CD4-positive, alpha-beta T cell (primary cell): ENCODE measurements at places on chromosomes 6 and 20.

- DNase-seq = peak; percentile 41
These were observed 38.4 kb upstream of the OCSTAMP start for GRCh38 chr20:46588532-46589511.

- DNase-seq = no peak
These were observed 236.2 kb downstream of the GRM1 start for GRCh38 chr6:146265056-146265455.

DNA sequence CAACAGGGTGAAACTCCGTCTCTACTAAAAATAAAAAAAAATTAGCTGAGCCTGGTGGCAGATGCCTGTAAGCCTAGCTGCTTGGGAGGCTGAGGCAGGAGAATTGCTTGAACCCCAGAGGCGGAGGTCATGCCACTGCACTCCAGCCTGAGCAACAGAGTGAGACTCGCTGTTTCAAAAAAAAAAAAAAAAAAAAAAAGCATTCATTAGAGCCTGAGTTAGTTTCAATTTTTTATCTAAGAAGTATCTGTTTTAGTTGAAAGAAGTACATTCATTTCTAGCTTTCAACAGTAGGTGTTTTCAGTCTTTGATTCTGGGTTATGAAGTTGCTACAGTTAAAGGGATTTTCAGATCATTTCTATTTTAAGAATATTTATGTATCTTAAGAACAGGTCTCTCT, 42.2 kb downstream of the ZNF292 start:
- no peak for DNase-seq

DNA sequence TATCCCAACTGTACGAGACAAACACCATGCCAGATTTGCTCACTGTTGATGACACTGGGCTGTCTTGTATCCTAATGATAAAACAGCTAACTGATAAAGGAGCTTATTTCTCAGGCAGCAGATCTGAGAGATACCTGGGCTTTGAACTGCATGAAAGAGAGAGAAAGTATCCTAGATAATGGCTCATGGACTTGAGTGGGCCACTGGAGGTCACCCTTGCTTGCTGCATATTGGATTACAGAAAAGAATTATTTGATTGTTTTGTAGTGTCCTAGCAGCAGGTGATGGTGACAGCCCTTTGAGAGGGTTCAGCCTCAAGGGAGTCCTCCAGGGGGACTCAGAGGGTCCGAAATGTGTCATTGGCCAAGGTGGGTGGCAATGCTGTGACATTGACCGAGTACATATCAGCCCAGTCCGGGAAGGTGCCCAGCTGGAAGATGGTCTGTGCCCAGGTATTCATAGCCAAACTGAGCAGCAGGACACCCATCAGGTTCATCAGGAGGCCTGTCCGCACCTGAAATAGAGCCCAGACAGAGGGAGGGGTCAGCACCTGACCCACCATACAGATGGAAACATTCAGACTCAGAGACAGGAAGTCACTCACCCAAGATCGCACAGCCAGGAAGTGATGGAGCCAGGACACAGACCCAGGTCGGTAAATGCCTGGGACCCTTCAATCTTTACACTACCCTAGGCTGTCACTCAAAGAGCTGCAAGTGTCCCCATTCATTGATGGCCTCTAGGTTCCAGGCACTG, 9.4 kb upstream of the OCSTAMP start:
- DNase-seq = no peak

DNA sequence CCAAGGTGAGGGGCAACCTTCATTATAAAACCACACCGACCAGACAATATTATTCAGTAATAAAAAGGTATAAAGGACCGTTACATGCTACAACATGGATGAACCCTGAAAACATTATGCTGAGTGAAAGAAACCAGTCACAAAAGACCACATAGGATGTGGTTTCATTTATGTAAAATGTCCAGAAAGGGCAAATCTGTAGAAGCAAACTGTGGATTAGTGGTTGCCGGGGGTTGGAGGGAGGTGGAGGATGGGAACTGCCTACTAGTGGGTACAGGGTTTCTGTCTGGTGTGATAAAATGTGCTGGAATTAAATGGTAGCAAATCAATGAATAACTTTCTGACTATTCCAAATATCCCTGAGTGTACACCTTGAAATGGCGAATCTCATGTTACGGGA, 10.2 kb upstream of the PRND start:
- DNase-seq = no peak

DNA sequence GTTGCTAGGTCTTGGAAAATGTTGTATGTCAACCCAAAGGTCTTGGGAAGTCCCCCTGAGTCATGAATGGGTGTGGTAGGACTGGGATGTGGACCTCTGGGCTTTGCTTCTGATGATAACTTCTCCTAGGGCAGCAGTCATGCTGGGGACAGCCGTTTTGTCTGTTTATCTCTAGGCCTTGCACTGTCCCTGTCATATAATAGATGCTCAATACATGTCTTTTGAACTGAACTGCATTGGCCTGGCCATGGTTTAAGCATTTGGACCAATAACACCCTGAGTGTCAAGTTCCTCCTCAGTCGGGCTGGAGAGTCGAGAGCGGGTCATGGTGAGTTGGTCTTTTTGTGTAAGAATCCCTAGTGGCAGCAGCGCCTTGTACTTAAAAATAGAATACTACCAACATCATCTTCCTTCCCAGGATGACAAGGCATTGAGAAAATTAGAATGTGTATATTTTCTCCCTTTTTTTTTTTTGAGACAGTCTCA, 43.1 kb downstream of the E2F3 start:
- DNase-seq = no peak

DNA sequence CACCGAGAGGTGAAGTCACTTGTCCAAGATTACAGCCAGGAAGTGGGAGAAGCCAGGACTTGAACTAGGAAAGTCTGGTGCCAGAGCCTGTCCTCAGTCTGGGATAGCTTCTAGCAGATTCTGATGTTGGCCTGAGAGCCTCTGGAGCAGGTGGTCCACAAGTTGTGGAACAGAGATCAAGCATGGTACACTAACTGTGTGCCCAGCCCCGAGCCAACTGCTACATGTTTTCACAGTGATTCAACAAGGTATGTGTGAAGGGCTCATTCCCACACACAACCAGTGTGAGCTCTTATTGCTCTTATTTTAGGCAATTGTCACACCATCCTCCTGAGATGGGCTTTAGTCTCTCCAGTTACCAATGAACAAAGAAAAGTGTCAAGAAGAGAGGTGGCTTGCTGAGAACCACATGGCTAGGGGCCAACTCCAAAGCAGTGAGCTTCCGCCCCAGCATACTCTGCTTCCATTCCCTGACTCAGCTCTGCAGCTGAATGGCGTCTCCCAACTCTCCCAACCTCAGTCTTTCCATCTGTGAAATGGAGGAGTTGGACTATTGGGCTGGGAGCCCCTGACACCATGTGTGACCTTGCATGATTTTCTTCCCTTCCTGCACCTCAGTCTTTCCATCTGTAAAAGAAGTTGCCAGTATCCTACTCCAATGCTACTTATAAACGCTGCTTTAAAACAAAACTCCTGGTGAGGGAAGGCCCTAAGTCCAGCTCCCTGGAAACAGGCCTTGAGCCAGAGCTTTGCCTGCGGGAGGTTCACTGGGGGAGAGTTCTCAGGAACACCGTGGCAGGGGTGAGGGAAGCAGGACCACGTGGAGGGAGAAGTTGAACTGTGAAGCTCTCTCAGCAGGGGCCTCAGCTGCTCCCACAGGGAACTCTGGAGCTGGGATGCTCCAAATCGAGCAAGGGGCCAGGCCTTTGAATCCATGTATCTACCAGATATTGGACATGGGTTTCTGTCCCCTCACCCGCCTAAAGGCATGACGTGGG, 40.9 kb downstream of the CDH22 start:
- no peak for DNase-seq

DNA sequence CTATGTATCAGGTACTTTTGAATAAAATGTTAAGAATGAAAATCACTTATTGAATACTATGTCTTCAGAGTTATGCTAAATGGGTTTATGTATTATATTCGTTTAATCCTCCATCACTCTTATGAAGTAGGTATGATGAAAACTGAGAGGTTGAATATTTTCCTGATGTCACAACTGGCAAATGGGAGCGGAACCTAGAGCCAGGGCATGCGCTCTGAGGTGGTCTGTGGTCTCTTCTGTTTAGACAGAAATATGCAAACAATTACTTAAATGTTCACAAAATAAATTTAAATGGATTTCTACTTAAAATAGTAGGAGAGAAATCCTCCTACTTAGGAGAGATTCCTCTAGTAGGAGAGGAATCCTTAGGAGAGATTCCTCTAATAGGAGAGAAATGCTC, 21.3 kb upstream of the UTRN start:
- no peak for DNase-seq

DNA sequence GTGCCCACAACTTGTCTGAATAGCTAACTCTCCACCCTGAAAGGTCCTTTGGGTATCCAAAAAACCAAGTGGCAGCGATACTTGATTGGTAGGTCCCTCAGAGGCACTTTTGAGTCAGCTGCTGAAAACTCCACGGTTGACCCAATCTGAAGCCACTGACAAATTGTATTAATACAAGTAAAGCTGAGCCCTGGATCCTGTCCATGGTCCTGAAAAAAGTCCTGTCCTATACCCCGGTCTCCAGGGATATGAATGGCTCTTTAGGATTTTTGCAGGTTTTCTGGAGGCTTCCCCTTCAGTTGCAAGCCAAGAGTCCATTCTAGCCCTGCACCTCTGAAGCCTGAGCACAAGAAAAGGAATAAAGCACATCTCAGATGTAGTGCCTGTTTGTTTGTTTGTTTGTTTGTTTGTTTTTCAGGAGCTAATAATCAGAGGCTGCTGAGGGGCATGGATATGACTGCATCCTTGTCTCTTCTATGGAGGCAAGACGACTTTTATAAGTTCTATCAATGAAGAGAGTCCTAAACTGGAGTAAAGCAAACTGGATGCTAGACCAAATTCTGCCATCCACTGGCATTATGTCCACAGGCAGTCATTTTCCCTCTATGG, 1.7 kb upstream of the SLC12A5 start:
- DNase-seq = peak; percentile 17

GRCh38 chr20:47821481-47822100, 36.3 kb upstream of the SULF2 start:
- DNase-seq = no peak

DNA sequence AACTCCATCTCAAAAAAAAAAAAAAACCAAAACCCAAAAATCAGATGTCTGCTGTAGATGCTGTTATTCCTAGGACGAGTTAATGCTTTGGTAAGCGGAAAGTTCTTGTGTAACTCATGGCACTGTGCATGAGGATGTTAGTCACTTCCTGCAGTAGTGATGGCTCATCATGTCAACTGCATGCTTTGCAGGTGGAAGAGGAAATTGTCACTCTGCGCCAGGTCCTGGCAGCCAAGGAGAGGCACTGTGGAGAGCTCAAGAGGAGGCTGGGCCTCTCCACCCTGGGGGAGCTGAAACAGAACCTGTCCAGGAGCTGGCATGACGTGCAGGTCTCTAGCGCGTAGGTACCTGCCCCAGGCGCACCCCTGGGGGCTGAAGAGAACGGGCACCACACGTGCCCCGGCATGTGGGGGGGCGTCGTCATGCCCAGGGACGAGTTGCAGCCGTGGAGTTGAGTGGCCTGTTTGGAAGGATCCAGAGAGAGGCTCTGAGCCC, 8.5 kb downstream of the TPD52L2 start:
- peak; percentile 14 for DNase-seq

DNA sequence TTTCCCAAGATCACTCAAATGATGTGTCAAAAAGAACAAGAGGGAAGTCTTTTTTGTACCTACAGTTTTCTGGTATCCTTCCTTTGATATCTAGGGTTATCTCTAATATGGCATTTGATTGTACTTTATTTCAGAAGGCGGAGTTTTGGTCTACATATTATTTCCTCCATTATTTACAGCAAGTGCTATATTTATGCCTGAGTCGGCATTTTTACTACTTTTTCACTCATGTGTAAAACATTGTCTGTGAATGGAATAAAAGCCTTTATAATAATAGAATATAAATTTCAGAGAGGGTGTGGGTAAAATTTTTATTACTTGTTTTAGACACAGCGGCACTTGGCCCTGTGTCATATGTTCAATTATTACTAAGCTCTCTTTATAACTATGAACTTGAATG, 398.4 kb downstream of the BCKDHB start:
- DNase-seq = no peak

- DNase-seq = no peak
These were observed 45.2 kb downstream of the PLCG1 start for GRCh38 chr20:41182296-41183212.

DNA sequence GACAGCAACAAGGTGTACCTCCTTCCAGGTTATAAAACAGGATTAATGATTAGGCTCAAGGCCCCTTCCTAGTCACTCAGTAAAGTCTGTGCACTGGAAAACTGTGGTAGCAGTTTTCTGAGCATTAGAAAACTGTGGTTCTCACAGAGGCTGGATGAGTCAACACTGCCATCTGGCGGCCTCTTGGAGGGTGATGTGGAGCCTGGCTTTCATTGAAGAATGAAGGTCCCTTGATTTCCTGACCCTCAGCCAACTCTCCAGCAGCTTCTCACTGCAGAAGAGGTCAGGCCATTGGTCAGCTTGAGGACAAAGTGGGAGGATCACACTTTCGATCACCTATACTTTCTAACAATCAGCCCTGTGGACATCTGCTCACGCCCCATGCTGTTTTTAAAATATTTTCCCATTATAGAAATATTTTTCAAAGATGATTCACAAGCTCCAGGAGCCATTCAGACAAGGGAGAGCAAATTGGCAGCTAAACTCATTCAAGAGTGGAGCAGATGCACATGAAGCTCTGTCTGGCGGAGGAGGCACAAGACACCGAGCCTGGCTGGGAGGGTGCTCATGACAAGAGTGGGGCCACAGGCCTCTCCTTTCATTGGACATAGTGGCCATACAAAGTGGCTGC, 23.2 kb downstream of the PSMB1 start:
- peak; percentile 56 for DNase-seq

DNA sequence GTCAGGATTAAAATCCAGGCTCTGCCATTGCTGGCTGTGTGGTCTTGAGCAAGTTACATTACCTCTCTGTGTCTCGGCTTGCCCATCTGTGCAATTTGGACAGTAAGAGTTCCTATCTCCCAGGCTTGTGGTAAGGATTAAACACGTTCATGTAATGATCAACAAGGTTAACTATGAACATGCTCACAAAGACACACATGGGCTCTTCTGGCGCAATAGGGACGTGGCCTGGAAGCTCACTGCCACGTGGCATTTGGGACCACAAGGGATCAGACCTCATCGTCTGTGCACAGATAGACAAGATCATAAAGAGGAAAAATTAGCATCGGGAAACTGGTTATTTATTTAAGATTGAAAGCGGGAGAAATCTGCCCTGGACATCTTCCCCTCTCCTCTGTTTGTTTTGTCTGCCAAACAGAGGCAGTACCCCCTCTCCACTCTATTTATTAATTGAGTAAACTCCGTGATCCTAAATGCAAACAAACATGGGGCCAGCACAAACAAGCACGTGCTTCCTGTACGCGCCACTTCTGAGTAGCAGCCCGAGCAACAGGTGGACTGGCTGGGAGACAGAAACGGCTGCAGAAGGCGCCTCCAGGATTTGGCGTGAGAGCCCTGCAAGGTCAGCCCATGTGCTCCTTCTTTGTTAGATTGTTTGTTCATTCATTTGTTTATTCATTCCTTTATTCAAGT, 95.0 kb downstream of the CDH26 start:
- no peak for DNase-seq

GRCh38 chr20:2858591-2858990, 14.7 kb upstream of the PTPRA start:
- no peak for DNase-seq

- no peak for DNase-seq
These were observed 289.6 kb upstream of the SUPT3H start for GRCh38 chr6:45667300-45667699.
